ENCODE measurements at places on chromosomes 13 and 19. TPM values are rescaled to one million over a fixed set of nuclear protein-coding genes. Genes with fewer than 3 reads are reported as not detected.

DNA sequence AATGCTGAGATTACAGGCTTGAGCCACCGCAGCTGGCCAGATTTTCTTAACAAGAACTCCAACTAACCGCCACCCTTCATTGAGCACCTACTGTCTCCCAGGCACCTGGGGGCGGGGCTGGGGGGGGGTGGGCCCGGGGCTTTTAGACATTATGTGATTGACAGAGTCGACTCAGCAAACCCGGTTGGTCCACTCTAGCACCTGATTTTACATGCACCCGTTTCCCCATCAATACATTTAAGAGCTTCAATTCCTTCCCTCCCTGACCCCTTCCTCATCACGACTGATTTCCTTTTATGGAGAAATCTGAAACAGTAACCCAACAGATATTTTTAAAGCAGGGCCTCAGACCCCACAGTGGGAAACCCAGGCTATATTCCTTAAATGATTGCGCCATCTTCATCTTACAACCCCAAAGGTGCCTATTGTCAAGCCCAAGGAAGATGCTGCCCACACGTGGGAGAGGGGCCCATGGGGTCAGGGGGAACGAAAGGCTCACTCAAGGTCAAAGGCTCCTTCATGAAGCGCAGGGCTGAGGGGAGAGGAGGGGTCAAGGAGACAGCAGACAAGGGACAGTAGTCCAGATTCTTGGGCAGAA is 1.8 kb downstream of the INSR start:
- DNase-seq = no peak

DNA sequence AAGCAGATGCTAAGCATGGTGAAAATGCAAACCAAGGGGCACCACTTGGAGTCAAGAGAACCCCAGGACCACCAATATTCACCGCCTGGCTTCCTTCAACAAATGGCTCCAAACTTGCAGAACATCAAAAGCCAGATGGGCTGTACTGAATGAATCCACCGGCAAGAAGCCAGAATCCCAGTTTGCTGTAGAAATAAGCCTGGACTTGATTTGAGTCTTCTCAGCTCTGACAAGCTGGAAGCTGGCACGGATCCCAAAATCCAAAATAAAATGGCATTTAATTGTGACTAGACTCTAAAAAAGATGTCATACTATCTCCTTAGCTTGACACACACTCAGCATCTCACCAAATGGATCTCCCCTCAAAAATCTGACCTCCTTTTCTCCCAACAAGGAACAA is 11.9 kb downstream of the EFNB2 start:
- peak; percentile 30 for DNase-seq

Gene AKAP11
- 36.5 TPM for total RNA-seq

DNA sequence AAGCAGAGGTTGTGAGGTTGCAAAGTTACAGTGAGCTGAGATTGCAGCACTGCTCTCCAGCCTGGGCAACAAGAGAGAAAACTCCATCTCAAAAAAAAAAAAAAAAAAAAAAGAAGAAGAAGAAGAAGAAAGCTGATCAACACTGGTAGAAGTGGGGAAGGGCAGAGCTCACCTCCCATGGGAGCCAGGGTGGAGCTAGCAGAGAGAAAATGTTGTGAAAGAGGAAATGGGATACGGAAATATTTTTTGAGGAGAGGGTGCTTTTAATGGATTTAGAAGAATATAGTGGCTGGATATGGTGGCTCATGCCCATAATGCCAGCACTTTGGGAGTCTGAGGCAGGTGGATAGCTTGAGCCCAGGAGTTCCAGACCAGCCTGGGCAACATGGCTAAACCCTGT is 6.8 kb downstream of the GPR42 start:
- no peak for DNase-seq

DNA sequence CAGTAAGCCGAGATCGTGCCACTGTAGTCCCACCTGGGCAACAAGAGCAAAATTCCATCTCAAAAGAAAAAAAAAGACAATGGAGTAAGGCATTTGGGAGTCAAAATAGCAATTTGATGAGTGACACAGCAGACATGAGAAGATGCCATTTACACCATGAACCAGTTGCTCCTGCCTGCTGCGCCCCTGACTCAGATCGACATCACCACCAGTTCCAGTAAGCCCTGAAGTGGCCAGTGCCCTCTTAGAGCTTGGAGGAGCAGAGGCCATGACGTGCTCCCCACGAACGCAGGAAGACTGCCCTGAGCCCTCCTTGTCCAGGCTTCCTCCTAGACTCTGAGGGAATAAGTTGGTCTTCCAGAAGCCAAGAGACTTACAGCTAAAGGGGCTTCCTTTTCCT is 339.2 kb downstream of the MYO16 start:
- DNase-seq = no peak

DNA sequence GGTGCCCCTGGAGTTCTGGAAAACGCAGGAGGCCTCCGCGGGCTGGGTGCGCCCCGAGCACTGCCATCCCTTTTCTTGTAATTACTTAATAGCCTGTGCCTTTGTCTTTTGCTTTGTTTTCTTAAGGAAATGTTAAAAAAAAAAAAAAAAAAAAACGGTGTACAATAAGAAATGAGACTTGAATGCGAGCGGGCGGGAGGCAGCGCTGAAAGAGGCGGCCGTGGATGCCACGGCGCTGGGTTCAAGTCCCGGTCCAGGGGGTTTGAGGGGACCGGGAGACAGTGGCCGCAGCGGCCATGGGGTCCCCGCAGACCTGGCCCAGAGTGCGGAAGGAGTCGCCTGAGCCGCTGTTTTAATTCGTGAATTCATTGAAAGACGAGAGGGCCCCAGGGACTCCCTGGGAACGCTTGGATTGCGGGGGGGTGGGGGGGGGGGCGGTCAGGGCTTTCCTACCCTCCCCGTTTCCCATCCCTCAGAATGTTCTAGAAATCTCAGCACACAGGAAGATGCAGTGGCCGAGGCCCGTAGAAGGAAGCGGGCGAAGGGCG is 349.2 kb upstream of the ARGLU1 start:
- DNase-seq = no peak

DNA sequence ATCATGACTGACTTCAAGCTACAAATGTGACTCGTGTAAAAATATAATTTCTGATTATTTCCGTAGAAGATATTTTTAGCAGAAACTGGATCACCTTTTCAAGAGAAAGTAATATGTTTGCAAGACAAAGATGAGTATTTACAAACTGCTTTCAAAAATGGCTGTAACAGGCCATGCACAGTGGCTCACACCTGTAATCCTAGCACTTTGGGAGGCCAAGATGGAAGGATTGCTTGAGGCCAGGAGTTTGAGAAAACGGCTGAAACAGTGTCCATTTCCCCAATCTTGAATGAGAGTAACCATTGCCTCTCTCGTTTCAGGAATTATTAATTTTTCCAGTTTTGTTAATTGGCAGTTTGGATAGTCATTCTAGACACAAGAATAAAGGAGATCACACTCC is 3.5 kb upstream of the ZNF175 start:
- no peak for DNase-seq

GRCh38 chr19:18029617-18030338 is 21.8 kb downstream of the ARRDC2 start:
- DNase-seq = no peak

DNA sequence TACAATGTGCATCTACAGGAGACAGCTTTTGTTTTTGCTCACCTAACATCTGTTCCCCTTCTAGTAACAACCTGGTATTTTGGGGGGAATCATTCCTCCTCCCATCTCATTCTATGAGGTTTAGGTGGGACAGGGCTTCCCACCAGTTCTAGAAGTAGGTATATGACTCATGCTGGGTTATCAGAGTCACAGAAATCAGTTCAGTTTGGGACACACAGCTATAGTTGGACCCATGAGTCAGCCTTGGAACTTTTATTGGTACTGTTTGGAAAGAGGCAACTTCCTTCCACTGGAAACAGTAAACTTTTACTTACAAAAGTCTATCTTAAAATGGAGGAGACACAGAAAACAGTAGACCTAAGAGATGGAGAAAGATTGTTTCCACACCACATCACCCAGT is 185.5 kb downstream of the DNAJC3 start:
- DNase-seq = no peak

DNA sequence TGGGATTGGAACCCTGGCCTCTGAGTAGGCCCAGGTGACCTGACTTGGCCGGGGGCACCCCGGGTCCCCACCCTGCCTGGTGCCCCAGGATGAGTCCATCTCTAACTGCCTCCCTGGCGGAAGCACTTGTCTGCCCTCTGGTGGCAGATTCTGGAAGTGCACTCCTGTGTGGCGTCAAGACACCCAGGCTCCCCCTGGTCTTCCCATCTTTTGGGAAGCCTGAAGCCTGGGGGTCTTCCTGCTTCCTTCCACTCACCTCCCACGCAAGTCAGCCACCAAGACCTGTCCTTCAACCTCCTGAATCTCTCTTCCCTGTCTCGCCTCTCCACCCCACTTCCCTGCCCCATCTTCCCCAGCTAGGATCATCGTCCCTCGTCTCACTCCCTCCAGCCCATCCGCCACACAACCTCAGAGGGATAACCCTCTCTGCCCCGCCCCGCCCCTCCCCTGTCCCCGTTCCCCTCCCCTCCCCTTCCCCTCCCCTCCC is 7.4 kb downstream of the RABAC1 start:
- peak; percentile 75 for DNase-seq

Measured in fibroblast of the aortic adventitia (primary cell).